ENCODE measurements at places on chromosomes 2 and 18.
A peak's percentile ranks its signal among the peaks of the same experiment; 100 is the strongest.

DNA sequence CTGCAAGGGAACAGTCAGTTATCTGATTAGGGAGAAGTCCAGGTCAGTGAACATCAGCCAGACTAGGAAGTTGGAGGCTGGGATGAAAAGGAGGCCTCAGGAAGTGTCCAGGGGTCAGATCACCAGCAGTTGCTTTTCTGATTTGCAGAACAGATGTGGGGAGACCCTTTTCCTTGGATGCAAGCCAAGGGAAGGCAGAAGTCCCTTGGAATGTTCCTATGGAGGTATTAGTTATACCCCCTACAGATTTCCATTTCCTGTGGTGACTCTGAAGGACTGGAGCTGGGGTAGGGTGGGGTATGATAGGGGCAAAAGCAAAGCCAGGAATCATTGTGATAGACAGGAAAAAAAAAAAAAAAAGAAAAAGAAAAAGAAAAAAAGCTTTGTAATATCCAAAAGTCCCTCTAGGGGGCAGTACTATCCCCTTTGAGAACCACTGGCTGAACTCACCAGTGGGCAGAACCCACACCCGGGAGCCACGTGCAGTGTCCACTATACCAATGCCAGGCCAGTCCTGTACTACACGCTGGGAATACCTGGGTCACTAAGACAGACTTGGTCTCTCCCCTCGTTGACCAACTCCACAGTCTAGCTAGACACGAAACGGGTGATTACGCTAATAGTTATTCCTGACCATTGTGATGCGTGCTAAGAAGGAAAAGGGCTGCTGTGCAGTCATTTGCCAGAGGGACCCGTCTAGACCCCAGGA is 7.4 kb downstream of the DYSF start:
- DNase-seq = peak; percentile 74

DNA sequence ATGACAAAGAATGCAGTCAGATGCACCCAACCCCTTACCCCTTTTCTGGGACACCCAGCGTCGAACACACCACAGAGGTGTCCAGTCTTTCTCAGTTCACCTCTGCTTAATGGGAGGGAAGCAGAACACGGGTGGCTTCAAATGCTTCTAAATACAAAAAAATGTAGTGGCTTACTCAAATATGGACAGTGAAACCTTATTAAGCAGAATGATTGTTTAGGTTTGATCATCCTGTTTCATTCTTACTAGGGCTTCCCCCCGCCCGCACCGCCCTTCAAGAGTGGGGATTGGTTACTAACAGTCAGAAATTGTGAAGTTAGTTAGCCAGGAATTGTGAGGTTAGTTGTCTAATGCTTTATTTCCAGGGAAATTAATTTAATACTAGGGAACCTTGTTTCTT is 21.6 kb downstream of the ATG16L1 start:
- no peak for DNase-seq

DNA sequence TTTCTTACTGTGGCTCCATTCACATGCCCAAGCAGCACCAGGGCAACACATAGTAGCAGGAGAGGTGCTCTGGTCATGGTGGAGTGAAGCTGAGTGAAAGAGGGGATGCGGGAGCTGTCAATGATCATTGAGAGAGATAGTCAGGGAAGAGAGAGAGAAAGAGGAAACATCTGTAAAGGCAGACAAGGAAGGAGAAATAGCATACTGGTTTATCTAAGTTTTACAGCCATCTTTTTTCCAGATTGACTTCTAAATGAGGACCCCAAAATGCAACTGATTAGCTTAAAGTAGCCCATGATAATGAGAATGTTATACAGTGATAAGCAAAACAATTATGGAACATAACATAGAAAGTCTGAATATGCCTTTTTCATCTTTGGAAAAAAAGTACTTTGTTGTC is at the start of gene C2orf66:
TSS of gene C2orf66 (minus strand) at position 96 of the 400 bp plus-strand sequence. CDS start at position 77, 19 bp downstream.
- no peak for DNase-seq

DNA sequence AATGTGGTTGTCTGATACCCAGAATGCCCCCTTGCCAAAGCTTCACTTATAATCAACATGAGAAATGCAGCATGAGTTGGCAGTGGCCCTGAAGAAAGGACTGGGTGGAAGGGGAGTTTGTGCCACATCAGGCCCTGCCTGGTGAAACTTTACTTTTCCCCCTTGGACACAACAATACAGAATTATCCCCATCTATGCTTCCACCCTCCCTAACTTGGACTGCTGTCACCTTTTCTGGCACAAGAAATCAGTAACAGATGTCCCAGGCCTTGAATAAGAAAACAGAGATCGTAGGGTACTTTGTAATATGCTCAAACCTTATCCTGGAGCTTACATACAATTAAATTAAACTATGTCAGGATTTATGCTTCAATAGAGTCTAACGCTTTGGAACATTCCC is 128.9 kb upstream of the SATB2 start:
- no peak for DNase-seq

DNA sequence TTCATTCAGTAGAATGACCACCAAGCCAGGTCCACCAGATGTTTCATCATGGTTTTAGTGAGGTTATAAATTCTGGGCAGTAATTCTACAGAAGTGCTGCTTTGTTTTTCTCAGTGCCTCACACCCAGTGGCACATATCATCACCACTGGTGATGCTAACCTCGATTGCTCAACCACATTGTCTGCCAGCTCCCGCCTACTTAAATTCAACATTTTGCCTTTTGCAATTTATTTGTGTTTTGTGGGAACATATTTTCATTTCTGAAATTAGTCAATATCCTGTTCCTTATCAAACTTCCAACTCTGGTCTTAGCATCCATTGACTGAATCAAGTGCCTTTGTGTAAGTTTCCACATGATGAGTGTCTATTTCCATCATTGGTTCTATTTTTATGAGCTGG is 62.3 kb upstream of the TMEM178A start:
- DNase-seq = no peak

GRCh38 chr2:9137379-9138150 is 69.0 kb upstream of the ASAP2 start:
- DNase-seq = no peak

- DNase-seq = no peak
Observed at GRCh38 chr18:38611036-38611964, 1045.7 kb upstream of the CELF4 start.

DNA sequence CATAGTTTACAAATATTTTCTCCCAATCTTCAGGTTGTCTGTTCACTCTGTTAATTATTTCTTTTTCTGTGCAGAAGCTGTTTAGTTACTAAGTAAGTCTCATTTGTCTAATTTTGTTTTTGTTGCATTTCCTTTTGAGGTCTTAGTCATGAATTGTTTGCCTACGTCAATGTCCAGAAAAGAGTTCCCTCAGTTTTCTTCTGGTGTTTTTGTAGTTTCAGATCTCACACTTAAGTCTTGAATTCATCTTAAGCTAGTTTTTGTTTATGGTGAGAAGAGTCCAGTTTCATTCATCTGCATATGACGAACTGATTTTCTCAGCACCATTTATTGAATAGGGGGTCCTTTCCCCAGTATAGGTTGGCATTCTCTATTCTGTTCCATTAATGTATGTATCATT is 1252.2 kb upstream of the TMEFF2 start:
- no peak for DNase-seq

DNA sequence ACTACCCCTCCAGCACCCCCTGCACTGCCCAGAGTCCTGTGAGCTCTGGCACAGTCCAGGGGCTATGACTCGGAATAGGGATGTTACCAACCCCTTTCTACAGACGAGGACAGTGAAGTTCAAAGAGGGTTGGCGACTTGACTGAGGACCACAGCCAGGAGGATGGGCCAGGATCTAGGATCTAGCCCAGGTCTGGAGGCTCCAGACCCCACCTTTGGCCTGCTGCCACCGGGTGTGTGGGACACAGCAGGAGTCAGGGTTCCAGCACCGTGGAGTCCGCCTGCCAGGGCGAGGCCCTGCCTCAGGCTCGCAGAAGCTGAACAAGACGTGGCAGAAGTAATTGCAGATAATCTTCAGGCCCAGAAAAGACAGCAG is 37.9 kb upstream of the GPC1 start:
- DNase-seq = no peak

- DNase-seq = no peak
Observed at GRCh38 chr2:32118055-32118454, 47.6 kb upstream of the SLC30A6 start.

DNA sequence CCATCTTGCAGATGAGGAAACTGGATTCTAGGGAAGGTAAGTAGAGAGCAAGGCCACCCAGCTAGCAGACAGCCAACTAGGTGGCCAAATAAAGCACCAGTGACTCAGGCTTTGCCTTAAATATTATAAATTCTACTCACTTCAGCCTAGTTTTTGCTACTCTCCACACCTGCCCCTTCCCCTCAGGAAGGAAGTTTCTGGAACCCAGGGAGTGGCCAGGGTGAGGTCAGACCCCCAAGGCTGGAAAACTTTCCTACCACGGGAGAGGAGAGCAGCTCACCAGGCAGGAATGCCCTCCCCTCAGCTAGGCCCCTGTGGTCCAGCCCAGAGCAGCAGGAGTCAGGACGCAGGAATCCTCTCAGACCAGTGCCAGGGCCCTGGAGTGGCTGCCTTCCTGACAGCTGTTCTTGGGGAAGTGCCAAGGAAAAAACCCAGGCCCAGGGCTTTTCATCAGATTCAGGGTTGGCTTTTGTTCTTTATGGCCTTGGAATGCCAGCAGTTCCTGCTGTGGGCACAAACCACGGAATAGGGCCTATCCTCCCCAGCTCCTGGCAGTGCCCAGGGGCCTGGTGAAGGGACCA is 5.1 kb upstream of the PAX8 start:
- no peak for DNase-seq

DNA sequence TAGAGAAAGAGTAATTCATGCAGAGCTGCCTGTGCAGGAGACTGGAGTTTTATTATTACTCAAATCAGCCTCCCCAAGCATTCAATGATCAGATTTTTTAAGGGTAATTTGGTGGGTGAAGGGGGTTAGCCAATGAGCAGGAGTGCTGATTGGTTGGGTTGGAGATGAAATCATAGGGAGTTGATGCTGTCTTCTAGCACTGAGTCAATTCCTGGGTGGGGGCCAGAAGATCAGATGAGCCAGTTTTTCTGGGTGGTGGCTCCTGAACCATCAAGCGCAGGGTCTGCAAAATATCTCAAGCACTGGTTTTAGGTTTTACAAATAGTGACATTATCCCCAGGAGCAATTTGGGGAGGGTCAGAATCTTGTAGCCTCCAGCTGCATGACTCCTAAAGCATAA is 312.8 kb upstream of the THSD7B start:
- no peak for DNase-seq

- no peak for DNase-seq
Observed at GRCh38 chr2:120394764-120395163, 48.8 kb downstream of the INHBB start.

GRCh38 chr2:196565106-196565765 is 74.3 kb upstream of the CCDC150 start:
- DNase-seq = no peak

GRCh38 chr18:79484661-79485621 is 89.2 kb downstream of the NFATC1 start:
- no peak for DNase-seq

GRCh38 chr2:27581417-27582128 is 1.3 kb upstream of the ZNF512 start:
- DNase-seq = no peak

GRCh38 chr2:47501374-47502200 is 98.6 kb downstream of the MSH2 start:
- DNase-seq = no peak

DNA sequence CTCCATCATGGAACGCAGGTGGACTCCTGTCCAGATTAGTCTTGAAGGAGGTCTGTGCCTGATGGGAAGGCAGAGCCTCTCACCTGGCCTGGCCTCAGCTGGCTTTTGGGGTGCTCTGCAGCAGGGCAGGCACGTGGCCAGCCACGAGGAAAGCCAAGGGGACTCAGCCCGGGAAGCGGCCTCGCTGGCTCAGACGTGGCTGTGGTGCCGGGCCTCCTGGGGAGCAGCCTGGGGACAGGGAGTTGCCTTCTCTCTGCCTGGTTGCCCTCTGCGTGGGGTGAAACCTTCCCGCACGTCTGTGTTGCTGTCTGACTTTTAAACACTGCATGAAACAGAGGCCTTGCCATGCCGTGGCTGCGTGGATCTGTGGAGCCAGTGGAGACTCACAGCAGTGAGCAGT is 45.0 kb downstream of the RTP5 start:
- DNase-seq = no peak

DNA sequence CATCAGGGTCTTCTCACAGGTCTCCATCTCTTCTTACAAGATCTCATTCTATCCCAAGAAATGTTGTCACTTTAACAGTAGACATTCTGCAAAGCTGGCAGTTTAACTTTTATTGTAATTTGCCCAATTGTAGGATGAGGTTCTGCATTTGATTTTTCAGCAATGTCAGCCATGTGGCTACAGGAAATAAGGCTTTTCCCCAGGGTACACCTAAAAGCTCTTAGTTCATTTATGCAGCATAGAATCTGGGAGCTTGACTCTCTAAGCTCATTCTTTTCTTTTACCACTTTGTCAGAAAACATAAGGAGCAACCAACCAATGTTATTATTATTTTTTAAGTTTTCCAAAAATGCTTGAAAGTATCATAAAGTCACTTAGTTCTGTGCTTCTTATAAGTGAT is 123.4 kb downstream of the CALCRL start:
- DNase-seq = no peak

- peak; percentile 57 for DNase-seq
Observed at GRCh38 chr18:34223164-34223892, 1.4 kb downstream of the NOL4 start.

- DNase-seq = no peak
Observed at GRCh38 chr18:34970106-34970505, 71.1 kb upstream of the MAPRE2 start.

DNA sequence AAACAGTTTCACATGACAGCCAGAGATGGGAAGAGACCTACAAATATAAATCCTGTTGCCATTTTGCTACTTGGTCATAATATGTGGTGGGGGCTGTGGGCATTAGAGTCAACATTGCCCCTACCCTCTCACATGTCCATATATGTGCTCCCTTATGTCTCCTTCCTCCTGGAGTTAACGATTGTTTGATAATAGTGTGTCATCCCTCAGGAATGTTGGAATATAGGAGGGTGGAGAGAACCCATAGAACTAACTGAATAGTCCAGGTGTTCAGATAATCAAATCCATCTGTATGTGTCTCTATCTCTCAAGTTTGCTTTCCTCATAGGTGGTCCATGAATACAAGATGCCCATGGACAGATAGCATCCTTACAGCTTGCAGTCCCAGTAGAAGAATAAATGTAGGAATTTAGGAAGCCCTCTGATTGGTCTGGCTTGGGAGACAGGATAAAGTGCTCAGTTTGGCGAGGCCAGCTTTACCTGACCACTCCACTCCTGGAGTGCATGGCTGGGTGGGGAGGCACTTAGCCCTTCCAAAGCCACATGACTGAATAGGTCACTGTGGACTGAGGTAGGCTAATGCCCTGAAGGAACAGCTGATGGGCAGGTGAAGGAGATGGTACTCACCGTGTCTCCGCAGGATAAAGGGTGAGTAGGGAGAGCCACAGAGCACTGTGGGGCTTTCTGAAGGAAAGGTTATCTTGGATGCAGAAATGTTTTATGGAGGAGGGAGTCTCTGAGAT is 166.9 kb downstream of the CDCA7 start:
- DNase-seq = no peak

- DNase-seq = no peak
Observed at GRCh38 chr18:32317651-32318050, 127.8 kb downstream of the MEP1B start.

GRCh38 chr2:143264851-143265250 is 135.6 kb downstream of the ARHGAP15 start:
- DNase-seq = no peak

Measured in SK-N-SH (cell line).